ENCODE measurements at places on chromosomes 1 and 21.

DNA sequence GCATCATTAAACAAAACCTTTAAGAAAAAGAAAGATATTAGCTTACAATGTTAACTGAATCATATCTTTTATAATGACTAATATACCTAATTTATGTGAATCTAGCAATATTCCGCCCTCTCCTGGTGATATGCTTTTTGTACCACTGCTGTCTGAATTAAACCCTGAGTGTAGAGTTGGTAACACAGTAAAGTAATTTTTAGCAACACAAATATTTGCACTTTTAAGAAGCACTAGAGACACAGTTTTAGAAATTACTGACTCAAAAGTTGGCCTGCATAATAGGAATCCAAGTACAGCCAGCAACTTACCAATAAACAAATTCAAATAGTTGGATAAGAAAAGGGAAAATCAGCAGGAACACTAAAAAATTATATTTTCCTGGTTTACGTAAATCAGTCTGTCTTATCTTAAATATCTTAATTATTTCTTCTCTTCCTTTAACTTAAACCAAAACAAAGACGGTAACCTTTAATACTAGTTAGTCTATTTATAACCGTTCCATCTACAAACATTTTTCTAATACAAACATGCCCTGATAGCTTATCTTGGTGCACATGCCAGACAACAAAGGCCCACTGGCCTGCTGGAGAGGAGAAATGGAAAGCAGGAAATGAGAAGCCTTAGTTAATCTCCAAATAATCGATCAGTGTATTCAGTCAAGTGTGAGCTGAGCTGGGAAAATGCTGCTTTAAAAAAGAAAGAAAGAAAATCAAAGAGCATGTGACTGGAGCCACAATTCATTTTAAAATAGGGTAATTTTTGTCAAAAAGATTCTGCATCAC, 246.0 kb downstream of the RERE start:
- DNase-seq = no peak

- DNase-seq = no peak
Observed at GRCh38 chr21:39504230-39504629, 52.5 kb downstream of the SH3BGR start.

GRCh38 chr1:197137322-197137721, 9.1 kb downstream of the ASPM start:
- no peak for DNase-seq

DNA sequence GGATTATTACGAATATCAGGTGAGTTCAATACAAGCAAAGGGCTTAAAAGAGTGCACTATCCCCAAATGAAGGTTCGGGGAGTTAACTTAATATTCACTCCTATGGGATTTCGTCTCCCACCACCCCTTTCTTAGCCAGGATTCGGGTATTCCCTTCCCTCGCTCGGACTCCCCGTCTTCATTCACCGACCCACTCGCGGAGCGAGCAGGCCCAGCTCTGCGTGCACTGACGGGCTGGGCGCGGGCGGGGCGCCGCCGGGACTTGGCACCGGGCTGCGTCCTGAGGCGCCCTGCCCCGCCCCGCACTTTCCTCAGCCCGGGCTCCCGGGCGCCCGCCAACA, 7.7 kb upstream of the MPZL1 start:
- DNase-seq = no peak

DNA sequence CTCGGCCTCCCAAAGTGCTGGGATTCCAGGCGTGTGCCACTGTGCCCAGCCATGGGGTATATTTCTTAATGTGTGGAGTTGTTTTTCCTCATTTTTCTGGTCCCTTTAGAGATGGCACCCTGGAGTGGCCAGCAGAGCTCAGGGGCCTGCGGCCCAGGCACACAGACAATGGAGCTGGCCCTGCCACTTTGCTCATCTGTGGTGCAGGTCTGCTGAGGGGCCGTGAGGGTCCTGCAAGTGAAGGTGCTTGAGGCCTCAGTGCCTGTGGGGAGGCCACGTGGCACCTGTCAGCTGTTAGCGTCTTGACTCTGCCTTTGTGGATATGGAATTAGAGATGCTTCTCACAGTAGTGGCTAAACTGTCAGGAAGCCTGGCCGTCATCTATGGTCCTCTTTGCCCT, 7.5 kb downstream of the COL18A1 start:
- DNase-seq = no peak

DNA sequence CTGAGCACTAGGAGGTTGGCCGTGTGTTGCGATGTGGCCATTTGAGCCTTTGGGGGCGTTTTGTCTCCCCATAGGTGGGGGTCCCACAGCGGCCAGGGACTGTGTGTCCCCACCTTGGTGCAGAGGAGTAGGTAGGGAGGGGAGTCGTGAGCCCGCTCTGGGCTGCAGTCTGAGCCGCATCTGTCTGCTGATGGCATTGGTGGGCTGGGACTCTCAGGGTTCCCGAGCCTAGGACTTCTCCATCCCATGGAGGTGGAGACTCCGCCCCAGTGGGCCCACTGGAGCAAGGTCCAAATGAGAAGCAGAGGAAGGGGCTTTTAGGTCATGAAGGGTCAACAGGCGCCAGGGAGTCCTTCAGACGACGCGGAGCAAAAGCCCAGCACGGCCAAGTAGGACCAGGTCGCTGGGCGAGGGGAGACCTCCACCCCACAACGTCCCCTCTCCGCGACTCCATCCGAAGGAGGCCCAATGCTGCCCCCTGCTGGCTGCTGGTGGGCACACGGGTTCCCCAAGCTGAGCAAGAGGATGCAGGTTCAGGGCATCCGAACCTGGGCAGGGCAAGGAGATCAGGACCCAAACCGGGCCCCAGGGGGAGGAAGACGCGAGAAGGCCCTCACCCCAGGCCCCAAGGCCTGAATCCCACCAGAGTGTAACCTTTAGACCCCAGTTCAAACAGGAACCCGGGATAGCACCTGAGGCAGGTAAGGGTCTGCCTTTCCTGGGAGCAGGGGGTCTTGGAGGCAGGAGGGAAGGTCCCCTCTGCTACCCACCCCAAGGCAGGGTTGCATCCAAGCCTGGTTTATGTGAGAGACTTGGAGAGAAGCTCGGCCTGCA, 14.9 kb downstream of the TTC34 start:
- peak; percentile 70 for DNase-seq

DNA sequence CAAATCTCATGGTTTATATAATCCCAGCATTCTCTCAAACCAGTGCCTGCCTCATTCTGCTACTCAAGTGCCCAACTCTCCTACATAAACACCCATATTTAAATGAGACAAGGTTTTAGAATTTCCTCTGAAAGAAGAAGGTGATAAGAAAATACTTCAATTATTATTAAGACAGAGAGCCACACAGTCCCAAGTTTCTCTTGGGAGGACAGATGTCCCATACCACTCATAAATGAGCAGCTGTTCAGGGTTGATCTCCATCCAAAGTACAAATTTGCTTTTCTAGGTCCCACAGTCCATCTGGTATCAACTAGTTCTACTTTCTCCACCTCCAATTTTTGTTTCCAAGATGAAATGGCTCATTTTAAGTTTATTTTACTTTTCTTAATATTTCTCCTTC, 11.3 kb downstream of the DCAF8 start:
- DNase-seq = no peak

- DNase-seq = peak; percentile 63
Observed at GRCh38 chr1:172089768-172090510, 248.6 kb downstream of the DNM3 start.

DNA sequence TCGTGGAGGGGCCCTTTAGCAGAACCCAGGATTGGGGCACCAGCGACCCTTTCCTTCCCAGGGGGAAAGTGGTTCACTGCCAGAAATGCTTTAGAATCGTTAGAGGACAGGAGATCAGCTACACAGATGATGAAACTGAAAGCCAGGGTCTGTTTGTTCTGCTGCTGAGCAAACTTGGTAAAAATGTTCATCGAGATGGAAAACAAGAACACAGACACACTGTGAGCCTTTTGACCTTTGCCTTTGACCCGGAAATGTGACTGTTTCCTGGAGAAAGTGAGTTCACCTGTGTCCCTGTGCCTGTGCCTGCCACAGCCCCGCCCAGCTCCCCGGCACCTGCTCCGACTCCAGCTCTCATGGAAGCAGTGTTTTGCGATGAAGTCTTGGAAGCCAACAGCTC, 234.3 kb downstream of the CAMTA1 start:
- no peak for DNase-seq

DNA sequence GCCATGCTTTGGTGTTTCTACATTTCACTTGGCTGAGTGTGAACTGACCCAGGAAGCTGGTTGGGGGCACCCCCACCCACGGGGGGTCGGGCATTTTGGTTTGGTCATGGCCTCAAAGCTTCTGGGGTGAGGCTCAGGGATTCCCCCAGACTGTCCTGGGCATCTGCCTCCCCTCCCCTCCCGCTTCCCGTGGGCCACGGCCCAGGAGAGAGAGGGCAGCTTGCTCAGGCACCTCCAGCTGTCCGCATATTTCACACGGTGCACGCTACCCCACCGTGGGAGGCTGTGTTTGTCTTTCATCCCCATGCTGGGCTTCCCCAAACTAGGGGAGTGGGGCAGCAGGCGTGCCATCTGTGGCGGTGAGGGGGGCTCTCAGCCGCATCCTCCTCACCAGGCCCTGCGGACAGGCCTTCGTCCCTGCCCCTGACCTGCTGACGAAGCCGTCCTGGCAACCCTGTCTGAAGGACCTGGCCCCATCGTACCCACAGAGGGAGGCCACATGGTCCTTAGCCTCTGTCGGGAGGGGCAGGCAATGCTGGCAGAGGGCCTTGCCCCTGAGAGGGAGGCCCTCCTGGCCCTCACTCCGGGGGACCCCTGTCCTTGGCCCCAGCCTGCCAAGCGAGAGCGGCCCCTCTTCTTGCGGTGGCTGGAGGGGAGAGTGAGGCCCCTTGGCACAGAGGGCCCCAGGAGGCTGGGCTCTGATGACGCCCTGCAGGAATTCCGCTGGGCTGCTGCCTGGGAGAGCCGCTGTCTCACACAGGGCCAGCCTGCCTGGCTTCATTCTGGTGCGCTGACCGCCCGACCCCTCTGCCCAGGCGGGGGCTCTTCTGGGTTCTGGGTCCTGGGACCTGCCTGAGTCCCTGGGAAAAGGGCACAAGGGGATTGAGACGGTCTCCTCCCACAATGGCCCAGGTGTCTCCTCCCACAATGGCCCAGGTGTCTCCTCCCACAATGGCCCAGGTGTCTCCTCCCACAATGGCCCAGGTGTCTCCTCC, 22.1 kb downstream of the TP73 start:
- no peak for DNase-seq

GRCh38 chr1:44609768-44610526, 64.3 kb downstream of the TMEM53 start:
- no peak for DNase-seq

DNA sequence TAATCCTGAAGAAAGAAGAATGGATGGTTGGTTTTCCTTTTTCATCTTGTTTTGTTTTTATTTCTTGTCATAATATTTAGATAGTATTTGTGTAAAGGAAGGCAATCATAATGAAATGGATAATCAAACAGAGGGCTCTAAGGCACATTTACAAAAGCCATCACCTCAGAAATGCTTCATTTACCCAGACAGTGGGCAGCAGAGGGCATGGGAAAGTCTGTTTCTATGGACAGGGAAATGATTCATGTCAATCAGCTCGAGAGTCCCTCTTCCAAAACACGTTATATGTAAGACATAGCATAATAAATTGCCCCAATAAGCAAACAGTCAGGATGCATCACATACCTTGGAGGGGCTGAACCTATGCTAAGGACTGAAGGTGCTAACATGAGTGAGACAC, 426.1 kb downstream of the PLPP3 start:
- no peak for DNase-seq

- no peak for DNase-seq
Observed at GRCh38 chr1:44275991-44276405, 62.7 kb downstream of the DMAP1 start.

- DNase-seq = no peak
Observed at GRCh38 chr21:17613242-17613676, 558 bp upstream of the BTG3 start.

DNA sequence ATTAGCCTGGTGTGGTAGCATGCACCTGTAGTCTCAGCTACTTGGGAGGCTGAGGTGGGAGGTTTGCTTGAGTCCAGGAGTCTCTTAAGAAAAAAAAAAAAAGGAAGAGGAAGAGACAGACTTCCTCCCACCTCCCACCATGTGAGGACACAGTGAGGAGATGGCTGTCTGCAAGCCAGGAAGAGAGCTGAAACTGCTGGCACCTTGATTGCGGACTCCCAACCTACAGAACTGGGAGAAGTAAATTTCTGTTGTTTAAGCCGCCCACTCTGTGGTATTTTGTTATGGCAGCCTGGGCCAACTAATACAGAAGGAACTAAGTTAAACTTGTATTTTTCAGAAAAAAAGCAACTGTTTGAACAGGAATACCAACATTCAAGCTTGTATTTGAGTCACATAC, 21.7 kb downstream of the DOP1B start:
- no peak for DNase-seq

- DNase-seq = peak; percentile 49
Observed at GRCh38 chr1:23627069-23627735, 64.4 kb upstream of the RPL11 start.

- DNase-seq = no peak
Observed at GRCh38 chr1:154856544-154856943, 13.5 kb downstream of the KCNN3 start.

- no peak for DNase-seq
Observed at GRCh38 chr1:230079199-230080024, 12.4 kb downstream of the GALNT2 start.

- DNase-seq = peak; percentile 3
Observed at GRCh38 chr1:248404024-248404423, 1.2 kb downstream of the OR2T1 start.

- DNase-seq = no peak
Observed at GRCh38 chr1:213136190-213136917, 85.3 kb downstream of the RPS6KC1 start.

DNA sequence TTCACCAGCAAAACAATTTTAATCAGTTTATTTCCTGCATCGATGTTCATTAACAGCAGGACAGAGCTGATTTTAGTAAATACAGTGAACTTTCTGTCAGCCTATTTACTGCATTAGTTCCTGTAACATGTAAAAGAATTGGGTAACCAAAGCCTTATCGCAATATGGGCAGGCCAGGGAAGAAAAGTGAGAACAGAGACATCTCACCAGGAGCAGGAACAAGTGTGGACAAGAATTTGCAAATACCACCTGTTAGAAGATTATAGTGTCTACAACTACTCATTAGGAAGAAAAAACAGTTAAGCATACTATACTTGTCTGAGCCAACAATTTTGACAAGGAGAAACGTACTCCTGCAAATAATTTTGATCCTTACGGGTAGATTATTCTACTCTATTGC, 1293.9 kb downstream of the PLA2G4A start:
- DNase-seq = no peak

DNA sequence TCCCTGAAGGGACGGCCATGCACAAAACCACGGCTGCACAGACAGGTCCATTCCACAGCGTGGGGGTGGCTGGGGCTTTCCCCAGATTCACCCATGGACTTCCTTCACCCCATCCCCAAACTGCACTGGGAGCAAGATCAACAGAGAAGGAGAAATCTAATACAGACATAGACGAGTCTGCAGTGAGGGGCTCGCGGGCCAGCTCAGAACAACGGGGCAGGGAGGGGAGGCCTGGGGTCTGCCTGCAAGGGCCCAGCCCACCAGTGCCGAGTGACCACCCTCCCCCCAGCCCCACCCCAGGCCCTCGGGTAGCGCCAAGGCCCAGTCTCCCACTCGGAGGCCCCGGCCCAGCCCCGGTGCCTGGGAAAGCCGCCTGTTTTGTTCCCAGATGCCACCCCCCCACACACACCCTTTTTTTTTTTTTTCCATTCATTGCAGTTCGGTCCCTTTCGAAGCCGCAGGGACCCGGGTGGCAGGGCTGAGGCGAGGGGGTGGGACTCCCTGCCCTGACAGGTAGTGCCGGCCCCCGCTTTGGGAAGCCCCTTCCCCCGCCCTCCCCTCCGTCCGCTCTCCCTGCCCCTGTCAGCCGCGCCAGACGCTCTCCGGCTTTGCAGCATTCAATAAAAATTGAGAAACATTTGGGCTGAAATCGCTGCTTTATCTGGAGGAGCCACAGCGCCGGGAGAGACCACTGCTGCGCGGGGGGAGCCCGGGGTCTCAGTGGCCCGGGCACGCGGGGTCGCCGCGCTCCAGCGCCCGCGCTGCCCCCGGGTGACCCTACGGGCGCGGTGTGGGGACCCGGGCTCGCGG, 543 bp upstream of the EPHB2 start:
- DNase-seq = peak; percentile 24
